ENCODE measurements at places on chromosomes 3 and 15.

DNA sequence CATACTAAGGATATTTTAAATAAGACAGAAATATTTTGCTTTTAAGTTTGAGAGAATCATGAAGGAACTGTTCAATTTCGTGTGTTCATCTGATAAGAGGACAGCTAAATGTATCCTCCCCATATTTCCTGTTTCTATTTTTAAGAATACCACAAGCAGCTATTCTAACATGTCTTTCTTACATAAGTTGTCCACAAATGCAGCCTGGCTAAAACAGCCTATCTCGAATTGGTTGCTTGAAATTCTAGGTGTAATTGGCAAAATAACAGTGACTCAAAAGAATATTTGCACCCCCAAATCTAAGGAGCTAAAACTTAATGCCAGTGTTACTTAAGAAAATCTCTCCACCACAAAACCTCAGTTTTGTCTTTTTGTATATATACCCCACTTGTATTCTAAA is 35.0 kb downstream of the BTLA start:
- no peak for DNase-seq

DNA sequence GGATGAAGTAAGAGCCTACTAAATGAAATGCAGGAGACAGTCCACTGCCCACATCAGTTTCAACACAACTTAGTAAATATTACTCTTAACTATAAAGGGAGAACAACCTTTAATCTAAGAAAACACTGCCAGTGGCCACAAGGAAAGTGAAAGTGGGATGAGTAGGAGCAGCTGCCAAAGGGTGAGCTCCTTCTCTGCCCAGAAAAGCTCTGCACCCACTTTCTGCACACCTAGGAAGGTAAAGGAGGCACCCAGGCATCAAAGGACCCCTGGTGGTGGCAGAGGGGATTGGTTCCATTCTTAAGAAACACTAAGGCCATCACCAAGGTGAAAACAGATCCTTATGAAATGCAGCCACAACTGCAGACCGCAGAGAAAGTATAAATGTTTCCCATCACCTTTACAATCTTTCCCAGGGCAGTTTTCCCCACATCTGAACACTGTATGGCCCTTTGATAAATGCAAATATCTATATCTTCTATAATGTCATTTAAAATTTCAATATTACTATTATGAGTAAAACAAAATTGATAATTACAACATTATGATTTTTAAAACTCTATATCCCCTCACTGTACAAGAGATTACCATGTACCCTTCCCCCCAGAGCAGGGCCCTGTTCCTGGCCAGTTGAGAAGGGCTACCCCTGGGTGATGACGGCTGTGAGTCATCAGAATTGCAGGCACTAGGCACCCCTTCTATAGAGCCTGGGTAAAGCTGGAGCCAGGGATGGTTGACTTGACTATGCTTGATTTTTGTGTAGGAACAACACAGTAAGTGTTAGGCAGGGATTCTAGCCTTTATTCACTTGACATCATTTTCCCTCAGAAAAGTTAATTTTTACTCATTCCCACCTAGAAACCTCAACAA is 92.0 kb downstream of the SNRK start:
- peak; percentile 55 for DNase-seq

DNA sequence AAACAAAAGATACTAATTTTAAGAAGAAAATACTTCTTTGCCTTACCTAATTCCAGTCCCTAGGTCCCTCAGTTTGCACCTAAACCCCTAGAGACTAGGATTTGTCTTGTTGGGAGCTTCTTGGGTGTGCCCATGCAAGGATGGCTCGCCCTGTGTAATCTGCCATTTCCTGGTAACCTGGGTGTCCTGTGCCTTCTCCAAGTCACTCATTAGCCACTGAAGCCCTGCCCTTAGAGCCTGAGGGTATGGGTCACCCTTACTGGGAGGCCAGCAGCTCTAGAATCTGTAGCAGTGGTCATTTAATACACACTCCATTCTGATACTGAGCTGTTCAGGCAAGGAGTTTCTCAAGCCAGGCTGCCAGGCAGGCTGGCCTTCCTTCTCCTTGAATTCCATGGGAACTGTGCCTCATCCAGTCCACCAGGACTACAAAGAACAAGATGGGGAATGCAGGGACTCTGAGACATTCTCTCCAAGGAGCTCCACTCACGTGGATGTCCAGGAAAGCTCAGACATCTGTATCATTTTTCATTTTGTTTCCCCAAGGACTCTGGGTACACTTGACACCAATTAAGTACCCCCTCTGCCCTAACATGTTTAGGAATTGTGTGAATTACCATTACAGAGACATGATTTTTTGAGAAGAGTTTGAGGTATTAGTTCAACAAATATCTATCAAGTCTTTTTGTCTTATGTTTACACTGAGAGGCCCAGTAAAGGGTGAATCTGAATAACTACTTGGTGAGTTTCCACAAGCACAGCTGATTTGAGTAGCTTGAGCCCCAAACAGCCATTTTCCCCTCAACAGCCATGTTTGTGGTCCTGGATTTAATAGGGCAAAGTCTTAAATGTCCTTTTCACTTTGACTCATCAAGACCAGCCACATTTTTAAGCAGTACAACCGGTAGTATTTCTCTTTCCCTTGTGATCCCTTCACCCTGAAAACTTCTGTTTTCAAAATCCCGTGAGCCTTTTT is 52.6 kb downstream of the ARNT2 start:
- no peak for DNase-seq

- DNase-seq = no peak
These were observed 698 bp downstream of the IL1RAP start for GRCh38 chr3:190514413-190515153.

DNA sequence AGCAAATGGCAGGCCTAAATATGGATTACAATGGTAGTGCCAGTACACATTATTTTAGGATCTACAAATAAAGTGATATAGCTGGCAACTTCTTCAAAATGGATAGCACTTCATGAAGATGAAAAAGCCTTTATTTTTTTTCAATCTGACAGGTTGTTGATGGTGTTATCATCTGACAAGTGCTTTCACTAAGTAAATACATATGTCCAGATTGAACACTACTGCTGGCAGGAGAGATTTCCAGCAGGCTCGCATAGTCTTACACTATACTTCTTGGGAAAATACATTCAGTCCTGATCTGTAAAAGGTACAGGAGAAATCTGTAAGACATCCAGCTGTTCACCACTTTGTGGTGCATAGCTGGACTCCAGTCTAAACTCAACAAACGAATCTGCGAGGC is 50.9 kb upstream of the ALCAM start:
- no peak for DNase-seq
